ENCODE measurements at places on chromosomes 2 and 18.

GRCh38 chr2:235270956-235271355 lies 222.9 kb upstream of the AGAP1 start:
- peak; percentile 28 for DNase-seq

DNA sequence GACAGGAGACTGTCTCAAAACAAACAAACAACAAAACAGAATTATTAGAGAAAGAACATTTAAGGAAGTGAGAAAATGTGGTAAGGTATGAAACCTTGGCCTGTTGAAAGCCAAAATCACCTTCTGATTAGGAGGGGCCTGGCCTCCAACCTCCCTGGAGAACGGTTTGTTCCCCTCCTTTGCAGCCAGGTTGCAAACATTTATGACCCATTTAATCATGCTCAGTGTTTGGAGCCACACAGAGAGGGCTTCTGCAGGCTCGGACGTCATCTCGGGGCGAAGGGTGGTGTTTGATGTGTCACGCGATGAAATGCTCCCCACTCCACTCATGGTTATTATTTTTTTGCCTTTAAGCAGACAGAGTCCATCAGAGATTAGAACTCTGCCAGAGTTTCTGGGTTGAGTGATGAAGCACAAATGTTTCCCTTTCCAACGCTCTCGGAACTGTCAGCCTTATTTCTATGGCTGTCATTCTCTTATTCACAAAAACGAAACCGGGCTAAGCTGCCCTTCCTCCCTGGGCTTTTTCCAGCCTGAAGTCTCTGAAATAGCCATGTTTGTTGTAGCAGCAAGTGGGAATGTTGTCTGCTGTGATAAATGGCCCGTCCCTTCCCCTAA lies 33.6 kb upstream of the ROCK2 start:
- peak; percentile 49 for DNase-seq

GRCh38 chr2:180364719-180365118 lies 357.6 kb upstream of the CWC22 start:
- no peak for DNase-seq

DNA sequence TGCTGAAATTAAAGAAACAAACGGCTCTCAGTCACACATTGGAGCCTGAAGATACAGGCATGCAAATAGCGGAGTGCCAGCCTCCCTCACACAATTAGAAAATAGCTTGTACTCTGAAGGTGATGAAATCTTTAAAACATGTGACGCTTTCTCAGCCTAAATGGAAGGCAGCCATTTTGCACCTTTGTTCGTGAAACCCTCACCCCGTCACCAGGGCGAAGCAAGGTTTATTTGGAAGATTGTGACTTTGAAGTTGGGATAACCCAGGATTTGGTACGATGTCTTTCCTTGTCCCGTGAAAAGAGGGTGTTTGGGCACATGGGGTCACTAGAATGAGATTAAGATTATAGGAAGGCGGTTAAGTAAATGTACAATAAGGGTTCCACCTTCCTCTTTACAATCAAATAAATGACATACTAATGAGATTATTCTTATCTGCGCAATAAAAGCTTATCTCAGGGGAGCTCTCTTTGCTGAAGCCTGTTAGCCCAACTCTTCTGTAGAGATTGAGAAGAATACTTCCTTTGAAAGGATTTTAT lies 4.2 kb downstream of the SH3BP4 start:
- no peak for DNase-seq

GRCh38 chr2:28621172-28622100 lies 125.6 kb downstream of the PLB1 start:
- no peak for DNase-seq

DNA sequence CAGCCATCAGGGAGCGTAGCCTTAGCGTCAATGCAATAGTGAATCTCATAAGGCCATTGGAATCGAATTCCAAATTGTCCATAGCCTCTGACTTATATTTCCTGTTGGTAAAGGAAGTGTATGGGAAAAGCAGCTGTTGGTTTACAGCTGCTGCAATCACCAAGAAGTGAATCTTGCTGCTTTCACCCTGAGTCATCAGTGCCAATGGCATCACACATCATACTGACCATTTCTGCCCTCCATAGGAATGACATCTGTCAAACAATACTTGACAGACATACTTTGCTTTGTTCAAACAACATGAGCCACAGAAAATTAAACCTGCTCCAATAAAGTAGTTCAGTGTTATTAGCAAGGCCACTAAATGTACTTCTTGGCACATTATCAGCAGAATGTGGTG lies 111.2 kb upstream of the KLHL29 start:
- no peak for DNase-seq

GRCh38 chr2:153871231-153872221 lies at the start of gene GALNT13:
TSS of gene GALNT13 (plus strand) at chr2:153871922.
- no peak for DNase-seq

DNA sequence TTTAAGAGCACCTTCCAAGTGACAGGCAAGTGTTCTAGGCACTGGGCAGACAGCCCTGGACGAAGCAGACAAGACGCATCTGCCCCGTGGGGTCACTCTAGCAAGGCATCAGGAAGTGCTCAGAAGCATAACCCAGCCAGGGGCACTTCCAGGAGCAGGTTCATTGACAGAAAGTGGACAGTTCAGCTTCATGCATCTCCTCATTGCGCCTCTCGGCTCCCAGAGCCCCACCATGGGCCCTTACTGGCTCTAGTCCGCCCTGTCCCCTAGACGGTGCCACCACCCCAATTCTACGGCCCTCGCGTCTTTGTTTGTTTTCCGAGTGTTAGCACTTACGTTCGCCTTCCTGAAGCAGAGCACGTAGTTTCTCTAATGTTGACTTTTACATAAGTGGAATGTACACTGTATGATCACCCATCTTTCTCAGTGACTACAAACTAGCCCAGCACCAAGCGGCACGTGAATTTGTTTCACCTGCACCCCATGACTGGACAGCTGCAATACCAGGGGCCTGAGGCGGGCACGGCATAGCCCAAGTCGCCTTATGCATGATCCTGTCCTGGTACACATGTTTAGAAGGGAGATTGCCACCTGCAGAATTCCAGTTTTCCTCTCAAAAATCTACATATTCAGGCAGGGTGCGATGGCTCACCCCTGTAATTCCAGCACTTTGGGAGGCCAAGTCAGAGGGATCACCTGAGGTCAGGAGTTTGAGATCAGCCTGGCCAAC lies 33.2 kb downstream of the SNED1 start:
- no peak for DNase-seq

GRCh38 chr18:38415811-38416210 lies 850.2 kb upstream of the CELF4 start:
- no peak for DNase-seq

- DNase-seq: no peak
Observed at GRCh38 chr2:25308599-25308998, 33.1 kb downstream of the DNMT3A start.

GRCh38 chr18:79185648-79186047 lies 116.5 kb downstream of the ATP9B start:
- no peak for DNase-seq

- DNase-seq: no peak
Observed at GRCh38 chr2:142975239-142975638, 97.8 kb downstream of the KYNU start.

DNA sequence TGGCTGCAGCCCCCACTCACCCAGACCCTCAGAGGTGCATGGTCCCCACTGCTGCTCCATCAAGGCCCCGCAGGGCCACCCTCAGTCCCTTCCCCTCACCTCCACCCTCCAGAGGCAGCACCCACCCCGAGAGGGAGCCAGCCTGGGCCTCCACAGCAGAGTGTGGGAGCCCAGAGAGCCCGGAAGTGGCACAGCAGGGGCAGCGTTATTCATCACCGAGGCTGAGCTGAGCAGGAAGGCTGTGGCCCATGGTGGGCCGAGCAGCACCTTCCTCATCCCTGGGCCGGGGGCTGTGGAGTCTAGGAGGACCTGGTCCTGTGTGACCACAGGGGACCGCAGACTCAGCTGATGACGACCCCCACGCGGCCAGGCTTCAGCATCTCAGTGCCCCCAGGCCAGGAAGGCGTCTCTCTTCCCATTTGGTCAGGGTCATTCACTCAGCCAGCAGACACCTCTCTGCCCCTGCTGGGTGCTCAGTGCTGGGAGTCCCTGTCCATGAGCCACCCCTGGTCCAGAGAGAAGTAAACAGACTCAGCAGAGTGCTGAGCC lies 258.1 kb downstream of the ATAD2B start:
- DNase-seq: no peak

- peak; percentile 17 for DNase-seq
Observed at GRCh38 chr2:152611458-152612231, 105.6 kb downstream of the PRPF40A start.

- DNase-seq: no peak
Observed at GRCh38 chr2:227765788-227766372, 20.2 kb downstream of the SCYGR8 start.

DNA sequence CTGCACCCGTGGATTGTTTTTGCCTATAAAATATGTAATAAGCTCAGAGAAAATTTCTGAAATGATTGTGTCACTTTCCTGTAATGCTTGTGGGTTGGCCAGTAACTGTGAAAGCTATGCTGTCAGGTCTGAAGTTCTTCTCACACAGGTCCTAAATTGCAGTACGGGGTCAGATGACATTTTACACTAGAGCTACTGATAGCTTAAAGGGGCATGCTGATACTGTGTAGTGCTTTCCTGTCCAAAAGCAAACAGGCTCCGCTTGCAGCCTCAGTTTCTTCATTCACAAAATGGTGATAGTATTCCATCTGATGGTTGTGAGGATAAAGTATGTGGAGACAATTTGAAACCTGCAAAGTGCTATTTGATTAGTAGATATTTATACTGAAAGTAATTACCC lies 7.6 kb upstream of the FARSB start:
- DNase-seq: no peak

GRCh38 chr2:1859671-1860450 lies 115.5 kb upstream of the PXDN start:
- DNase-seq: no peak

DNA sequence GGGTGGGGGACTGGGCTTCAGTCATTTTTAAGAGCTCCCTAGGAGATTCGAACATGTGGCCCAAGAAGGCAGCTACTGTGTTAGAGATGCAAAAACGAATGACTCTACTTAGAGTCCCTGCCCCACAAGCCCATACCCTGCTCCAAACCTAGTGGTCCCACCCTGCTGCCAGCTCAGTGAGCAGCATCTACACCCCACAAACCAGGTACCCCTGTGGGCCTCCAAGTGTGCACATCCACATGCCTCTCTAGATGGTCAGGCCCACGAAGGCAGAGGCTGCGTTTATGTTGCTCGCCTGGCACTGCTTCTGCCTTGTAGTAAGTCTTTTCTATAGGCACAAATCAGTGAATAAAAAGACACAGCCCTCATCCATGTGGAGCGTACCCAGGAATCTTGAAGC lies 112.6 kb downstream of the PDCL3 start:
- no peak for DNase-seq

GRCh38 chr2:61177727-61178549 lies 15.9 kb downstream of the C2orf74 start:
- peak; percentile 8 for DNase-seq

- DNase-seq: no peak
Observed at GRCh38 chr18:59733421-59733820, 36.2 kb upstream of the CCBE1 start.

DNA sequence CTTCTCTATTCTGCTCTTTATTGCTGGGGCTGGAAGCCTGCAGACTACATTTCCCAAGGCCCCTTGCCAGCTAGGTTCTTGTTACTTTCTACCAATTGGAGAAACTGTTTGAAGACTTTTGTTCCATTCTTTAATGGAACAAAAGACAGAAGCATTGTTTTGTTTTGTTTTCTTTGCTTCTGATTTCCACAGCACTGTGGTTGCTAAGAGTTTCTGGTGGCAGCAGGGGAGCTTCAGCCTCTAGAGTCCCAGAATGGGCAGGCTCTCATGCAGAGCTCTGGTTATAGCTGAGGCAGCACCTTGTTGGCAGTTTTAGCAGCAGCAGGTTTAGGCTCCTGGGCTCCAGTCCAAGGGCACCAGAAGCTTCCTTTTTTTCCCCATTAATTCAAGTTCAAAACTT lies 234.3 kb downstream of the ETAA1 start:
- no peak for DNase-seq

GRCh38 chr2:125516496-125517109 lies 1139.4 kb upstream of the GYPC start:
- DNase-seq: no peak

GRCh38 chr2:133193544-133194361 lies 374.5 kb downstream of the NCKAP5 start:
- no peak for DNase-seq

GRCh38 chr2:10091182-10091888 lies 11.1 kb upstream of the CYS1 start:
- no peak for DNase-seq

DNA sequence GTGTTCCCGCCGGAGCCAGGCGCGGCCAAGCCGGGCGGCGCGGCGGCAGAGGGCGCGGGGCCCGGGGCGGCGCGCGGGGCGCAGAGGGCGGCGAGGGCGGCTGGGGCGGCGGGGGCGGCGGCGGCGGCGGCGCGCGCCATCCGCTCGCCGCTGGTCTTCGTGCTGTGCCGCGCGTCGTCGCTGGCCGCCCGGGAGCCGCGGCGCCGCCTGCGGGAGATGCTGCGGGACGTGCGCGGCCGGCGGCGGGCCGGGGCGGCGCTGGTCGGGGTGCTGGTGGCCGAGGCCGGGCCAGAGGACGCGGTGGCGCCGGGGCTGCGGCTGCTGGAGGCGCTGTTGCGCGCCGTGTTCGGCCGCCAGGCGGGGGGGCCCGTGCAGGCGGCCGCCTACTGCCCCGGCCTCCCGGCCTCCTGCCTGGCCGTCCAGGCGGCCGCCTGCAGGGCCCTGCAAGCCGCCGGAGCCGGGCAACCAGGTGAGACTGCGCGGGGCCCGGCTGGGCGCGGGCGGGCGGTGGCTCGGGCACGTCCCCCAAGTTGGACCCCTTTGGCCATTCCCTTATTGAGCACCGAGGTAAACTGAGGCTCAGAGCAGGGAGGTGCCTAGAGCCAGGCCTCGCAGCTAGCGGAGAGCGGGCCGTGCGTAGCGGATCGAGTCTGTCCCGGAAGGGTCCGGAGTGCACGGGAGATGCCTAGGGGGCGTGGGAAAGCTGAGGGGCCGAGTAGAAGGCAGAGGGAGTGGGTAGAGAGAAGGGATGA lies 584 bp downstream of the C2orf72 start:
- DNase-seq: no peak

GRCh38 chr2:159515441-159515840 lies 100.9 kb downstream of the BAZ2B start:
- DNase-seq: no peak

- DNase-seq: no peak
Observed at GRCh38 chr2:8573234-8573941, 108.5 kb upstream of the ID2 start.

DNA sequence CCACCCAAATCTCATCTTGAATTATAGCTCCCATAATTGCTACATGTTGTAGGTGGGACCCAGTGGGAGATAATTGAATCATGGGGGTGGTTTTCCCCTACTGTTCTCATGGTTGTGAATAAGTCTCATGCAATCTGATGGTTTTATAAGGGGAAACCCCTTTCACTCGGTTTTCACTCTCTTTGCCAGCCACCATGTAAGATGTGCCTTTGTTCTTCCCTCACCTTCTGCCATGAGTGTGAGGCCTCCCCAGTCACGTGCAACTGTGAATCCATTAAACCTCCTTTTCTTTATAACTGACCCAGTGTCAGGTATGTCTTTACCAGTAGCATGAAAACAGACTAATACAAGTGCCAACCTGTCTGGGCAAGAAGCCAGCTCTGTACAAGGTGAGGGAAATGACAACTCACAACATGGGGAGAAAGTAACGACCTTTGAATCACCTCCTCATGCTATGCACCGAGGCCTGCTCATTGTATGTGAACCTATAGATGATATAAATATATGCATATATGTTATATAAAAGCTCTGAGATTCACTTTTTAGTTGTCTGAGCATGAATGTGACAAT lies 162.2 kb downstream of the ALPK2 start:
- no peak for DNase-seq
